ENCODE measurements at places on chromosomes 5 and 9.

GRCh38 chr9:99903393-99903792, 3.1 kb upstream of the STX17 start:
- DNase-seq = no peak

DNA sequence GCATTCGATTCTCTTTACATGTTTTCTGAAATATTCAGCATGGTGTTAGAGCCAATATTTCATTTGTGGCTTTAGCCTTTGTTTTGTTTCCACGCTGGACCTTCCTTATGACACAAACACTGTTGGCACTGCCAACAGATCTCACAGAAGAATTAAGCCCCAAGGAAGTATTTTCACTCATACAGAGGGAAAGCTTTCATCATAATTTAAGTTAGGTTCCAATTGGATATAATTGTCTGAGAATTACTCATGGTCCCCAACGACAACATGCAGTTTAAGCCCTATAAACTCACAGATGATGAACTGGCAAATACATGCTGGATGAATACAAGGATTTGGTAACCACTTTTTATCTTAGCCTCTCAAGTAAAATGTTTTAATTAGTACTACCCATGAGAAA, 259.5 kb downstream of the EBF1 start:
- no peak for DNase-seq

DNA sequence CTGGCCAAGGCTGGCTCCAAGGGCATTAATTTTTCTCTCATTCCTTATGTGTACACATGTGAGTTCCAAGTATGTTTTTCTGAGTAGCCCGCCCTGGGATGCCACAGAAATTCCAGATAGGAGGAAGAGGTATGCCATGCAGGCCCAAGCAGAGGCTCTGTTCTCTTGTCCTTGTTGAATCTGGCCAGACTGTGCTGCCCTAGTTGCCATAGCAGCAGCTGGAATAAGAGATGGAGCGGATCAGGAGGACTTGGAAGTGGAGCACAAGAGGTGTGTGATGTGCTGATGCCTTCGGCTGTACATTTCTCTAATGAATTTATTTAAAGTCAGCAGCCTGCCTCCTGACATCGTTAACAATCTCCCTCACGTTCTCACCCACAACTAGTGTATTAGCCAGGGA, 235.6 kb upstream of the RPS23 start:
- DNase-seq = no peak

DNA sequence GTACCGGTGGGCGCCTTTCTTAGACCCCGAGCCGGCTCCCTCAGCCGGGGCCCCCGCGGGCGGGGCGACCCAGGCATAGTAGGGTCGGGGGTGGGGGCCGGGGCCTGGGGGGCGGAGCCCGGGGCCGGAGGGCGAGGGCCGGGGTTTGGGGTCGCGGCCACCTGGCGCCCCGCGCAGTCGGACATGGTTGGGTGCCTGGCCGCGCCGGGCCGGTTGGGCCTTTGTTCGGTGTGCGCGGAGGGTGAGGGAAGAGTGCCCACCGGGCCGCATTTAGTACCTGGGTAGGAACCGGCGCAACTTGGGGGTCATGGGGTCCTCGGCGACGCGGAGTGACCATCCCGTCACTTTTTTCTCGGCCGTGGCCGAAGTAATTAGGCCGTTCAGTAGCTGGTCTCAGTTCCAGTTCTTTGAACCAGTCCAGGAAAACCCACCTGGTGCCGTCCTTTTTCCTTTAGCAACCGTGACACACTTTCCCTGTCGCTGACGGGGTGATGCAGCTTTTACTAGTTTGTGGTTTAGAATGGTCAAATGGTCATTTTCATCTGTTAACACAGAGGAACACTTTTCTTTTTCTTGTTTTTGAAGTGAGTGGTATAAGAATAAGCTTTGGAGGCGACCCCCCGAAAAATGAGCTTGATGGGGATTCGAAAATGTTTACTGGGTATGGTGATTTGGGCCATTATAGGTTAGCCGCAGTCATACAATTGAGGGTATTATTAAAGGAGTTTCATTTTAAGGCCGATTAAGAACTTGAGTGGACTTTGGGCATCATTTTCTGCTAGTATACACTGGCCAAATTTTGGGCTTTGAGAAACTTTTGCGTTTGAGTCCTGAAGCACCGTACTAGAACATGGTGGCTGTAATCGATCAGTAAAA, 589 bp downstream of the CKS2 start:
- DNase-seq = peak; percentile 38

DNA sequence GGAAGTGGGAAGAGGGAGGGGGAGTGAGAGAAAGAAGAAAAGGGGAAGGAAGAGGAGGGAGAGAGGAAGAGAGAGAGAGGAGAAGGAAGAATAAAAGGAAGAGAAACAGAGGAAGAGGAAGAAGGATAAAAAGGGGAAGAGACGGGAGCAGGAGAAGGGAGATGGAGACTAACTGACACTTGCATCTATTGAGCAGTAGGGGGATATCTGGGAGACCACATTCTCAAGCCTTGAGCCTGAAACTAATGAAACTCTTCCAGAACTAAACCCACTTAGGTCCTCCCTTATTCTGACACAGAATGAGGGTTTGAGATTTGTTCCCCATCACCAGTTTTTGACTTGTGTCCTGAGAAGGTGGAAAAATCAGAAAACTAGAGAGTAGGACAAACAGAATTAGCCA, 533.3 kb downstream of the CDH12 start:
- DNase-seq = no peak

DNA sequence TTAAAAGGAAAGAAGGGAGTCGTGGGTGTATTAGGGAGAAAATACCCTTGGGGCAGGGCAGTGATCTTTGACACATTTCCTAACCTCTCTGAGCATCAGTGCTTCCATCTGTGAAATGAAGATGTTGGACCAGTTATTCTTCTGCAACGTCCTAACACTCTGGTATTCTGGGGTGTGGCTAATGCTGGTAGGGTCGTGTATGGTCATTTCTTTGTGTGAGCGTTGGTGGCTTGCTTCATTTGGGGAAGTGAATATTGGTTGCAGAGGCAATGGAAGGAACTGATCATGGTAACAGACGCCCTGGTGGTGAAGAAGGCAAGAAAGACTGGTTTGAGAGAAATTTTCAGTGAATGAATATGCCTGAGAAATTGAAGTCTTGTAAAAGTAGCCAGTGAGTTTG, 67.9 kb upstream of the TTC23L start:
- no peak for DNase-seq

DNA sequence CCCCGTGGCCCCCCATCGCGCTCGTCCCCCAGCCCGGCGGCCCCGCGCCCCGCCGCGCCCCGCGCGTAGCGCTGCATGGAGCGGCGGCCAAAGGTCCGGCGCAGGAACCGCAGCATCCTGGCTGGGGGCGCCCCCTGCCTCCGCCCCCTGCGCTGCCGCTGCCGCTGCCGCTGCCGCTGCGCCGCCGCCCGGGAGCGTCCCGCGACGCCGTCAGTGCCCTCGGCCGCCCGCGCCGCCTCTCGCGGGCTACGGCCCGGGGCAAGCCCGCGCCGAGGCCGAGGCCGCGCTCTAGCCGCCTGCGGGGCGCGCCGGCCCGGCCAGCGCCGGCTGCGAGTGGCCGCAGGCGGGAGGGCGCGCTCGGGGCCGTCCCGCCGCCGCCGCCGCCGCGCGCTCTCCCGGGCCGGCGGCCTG, 523 bp downstream of the EPB41L4B start:
- no peak for DNase-seq

DNA sequence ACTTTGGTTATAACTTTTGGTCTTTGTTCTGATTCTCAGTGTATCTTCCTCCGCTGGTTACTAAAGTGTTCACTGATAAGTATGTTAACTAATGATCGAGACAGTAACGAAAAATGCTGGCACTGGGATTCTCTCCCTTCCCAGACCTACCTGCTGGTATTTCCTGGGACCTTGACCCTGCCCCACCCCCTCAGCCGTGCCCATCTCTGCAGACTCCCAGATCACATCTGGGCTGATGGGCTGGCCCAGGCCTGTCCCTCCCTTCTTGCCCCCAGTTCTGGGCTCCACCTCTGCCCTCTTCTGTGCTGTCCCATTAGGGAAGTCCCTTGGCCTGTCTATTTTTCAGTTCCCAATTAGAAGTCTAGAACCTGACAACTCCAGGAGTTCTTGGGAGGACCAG, 46.9 kb downstream of the NEURL1B start:
- no peak for DNase-seq

GRCh38 chr5:111697215-111697614, 59.8 kb downstream of the NREP start:
- DNase-seq = no peak

DNA sequence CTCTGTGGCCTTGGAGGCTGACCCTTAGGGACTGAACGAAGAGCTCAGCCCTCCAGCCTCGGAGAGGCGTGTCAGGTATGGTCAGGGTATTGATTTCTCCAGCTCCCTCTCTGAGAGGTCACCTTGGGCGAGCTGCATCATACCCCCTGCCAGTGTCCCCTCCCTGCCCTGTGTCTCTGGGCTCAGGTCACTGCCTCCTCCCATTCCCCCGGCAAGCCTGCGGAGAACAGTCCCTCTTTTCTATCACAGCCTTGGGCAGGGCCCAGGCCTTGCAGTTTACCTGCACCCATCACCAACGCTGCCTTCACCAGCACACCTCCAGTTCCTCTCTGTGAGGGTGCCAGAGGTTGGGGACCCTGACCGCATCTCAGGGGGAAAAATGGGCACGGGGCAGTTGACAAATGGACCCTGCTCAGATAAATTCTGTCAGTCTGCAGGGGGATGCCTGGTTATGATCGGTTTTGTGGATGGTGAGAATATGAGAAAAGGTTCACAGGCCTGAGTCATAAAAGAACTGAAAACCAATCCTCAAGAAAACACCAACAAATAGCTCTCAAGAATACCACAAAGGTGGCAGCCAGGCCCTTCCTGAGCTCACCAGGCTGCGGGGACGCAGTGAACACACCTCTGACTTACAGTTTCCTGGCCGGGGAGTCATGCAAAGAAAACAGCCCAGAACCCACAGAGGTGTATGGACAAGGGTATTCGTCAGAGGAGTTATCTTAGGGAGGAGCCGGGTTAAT, 24.7 kb upstream of the RXRA start:
- DNase-seq = peak; percentile 80

DNA sequence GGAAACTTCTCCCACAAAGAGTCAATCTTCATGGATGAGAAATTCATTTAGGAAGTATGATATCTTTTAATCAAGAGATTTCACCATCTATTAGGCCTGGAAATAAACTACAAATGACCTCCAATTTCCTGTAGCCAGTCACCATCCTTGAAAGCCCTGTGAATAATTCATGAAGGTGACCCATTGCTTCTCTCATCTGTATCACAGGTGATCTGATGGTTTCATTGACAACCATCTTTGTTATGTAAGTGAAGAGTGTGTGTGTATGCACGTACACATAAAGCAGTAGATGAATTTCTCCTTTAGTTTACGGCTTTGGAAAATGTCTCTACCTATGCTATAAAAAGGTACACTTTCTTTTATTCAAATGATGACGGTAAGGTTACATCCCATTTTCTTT, 644.1 kb upstream of the KLF4 start:
- DNase-seq = no peak

- no peak for DNase-seq
Observed at GRCh38 chr9:36597412-36598178, 24.9 kb downstream of the MELK start.

DNA sequence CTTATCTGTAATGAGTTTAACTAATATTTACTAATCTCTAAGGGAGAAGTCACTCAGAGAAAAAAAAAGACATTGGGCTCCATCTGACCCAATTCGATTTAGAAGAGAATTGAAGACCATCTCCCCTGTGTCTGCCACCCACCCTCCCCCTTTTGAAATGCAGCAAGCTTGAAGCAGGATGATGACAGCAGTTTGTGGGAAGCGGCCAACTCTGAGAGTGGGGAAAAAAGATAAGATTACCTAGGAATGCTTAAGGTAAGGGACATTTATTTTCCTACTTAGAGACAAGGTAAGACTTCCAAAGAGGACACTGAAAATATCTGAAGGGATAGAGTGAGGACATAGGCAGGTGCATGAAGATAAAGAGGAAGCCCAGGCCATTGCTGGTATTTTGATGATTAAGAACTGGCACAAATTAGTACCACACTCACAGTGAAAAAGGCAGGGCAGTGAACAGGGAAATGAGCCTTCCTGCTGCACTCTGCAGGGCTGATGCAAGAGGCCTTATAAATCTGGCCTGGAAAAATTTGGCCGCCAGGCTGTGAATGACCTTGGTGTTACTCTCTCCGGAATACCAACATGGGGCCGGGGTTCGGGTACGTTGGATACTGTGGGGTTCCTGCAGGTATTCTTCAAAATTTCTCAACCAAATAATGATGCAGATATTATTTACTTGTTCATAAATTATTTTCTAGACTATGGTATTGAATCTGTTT, 42.3 kb downstream of the HTR1A start:
- no peak for DNase-seq

DNA sequence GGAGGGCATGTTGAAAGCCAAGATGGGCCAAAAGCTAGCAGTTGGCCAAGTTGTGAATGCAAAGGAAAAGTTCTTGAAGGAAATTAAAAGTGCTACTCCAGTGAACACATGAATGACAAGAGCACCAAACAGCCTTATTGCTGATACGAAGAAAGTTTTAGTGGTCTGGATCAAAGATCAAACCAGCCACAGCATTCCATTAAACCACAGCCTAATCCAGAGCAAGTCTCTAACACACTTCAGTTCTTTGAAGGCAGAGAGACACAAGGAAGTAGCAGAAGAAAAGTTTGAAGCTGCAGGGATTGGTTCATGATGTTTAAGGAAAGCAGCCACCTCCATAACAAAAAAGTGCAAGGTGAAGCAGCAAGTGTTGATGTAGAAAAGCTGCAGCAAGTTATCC, 71.6 kb downstream of the ERCC6L2 start:
- no peak for DNase-seq

GRCh38 chr9:91055845-91056244, 254.2 kb downstream of the SYK start:
- DNase-seq = no peak

DNA sequence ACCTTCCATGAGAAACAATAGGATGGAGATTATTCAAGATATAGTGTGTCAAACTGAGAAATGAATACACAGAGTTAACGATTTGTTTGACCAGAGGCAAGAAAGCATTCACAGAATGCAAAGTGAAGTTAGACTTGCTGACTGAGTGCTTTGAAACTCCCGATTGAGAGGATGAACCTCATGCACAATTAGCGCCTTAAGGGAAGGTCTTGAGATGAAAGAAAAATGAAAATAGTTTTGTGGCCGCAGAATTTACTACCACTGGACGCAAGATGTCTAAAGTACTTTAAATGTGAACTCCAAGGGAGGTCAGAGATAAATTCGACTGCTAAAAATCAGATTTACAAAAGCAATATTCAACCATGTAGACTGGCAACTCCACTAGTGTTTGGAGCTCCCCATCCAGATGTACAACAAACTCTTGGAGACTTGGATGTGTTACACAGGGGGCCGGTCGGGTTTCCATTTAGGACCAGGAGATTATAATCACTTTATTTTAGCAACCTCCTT, 707 bp upstream of the RIMOC1 start:
- DNase-seq = no peak

DNA sequence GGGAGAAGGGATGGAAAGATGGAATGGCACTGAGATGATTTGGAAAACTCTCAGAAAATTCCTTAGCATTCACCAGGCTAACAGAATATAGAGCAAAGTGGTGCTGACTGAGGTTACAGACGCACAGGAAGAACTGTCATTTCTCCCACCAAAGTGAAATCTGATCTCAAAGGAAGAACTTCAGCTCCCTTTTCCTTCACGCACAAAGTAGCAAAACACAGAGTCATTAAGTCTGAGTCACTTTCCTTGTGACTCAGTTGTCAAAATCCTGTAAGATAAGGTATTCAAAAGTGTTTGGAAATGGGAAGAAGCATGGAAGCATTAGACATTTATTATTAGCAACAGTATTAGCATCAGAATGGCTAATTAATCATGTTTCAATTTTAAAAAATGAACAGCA, 11.7 kb downstream of the MPDZ start:
- DNase-seq = no peak

Measured in activated CD8-positive, alpha-beta T cell treated with anti-CD3 and anti-CD28 coated beads, Interleukin-2, amount 10 ng/mL, durations not matched to agents 7 days and 5 days (primary cell).